ENCODE measurements at places on chromosomes 7 and 10. TPM values are rescaled to one million over a fixed set of nuclear protein-coding genes. Genes with fewer than 3 reads are reported as not detected.

Gene NUTM2E
- polyA plus RNA-seq = 0.09 TPM

Gene PTF1A
- not detected for polyA plus RNA-seq

Gene GRM3
- 0.16 TPM for polyA plus RNA-seq

DNA sequence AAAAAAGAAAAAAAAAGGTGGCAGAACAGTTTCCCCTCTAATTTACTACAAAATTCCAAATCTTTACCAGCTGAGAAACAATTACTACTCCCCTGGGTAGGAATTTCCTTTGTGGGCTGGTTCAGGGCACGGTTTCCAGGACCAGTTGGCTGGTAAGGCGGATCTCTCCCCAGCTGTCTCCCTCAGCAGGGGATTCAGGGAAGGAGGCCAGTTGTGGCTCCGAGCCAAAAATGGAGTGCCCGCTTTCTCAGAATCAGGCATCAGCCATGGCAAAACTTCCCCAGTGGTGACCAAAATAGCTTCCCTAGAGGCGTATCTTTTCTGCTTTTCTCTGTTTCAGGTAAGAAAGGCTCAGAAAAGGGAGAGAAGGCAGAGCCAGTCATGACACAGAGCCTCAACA, 91.2 kb downstream of the ZNF22 start:
- DNase-seq = no peak

GRCh38 chr10:28810057-28810870, 132.9 kb downstream of the BAMBI start:
- DNase-seq = no peak

DNA sequence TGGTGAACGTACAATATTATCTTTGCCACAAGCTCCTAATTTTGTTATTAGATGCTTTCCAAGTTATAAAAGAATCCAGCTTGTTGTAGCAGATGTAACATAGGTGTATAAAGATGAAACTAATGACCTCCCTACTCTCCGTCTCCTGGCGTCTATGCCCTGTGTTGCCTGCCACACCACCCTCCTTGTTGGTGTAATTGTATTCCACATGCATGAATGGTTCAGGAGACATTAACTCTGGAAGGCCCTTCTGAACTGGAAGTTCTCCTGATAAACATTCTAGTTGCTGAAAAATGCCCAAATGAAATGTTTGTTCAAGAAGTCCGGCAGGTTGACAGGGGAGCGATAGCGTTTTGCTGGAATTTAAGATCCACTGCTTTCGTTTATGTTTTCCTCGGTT, 53.9 kb upstream of the SEPHS1 start:
- no peak for DNase-seq

- DNase-seq = no peak
Measured at GRCh38 chr10:42879380-42880254, 97.0 kb downstream of the BMS1 start.
